Activated T-cell treated with anti-CD3 and anti-CD28 coated beads for 24 hours (primary cell): ENCODE measurements at places on chromosomes 3 and 15.

- no peak for DNase-seq
Observed at GRCh38 chr15:98241032-98241554, 280.6 kb downstream of the ARRDC4 start.

DNA sequence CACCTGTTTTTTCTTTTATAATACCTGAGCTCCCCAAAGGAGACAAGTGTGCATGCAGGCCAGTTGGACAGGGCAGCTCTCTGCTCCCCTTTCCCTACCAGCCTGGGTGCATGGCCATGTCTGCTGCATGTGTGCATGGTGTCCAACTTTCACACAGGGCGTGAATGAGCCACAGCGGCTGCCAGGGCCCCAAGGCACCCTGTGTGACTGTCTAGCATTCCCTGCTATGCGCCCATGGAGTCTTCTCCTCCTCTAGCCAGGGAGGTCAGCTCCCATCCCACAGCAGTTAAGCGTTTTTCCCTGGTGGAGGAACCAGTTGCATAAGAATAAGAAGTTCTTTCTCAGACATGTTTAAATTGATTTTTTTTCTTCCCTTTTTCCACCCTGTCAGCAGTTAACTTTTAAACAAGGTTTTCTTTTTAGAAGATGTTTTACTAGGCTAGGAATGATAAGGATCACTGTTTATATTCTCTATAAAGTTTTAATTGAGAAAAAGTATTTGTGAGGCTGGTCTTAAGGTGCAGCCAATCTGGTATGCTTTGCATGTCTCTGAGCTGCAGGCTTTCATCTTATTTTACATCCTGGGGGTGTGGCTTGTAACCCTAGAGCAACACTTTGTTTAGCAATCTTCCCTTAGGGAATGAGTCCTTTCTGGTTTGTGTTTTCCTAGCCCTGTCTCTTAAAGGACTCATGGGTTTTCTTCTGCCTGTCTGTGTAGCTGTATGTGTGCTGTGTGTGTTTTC, 20.5 kb upstream of the OR5H1 start:
- no peak for DNase-seq

DNA sequence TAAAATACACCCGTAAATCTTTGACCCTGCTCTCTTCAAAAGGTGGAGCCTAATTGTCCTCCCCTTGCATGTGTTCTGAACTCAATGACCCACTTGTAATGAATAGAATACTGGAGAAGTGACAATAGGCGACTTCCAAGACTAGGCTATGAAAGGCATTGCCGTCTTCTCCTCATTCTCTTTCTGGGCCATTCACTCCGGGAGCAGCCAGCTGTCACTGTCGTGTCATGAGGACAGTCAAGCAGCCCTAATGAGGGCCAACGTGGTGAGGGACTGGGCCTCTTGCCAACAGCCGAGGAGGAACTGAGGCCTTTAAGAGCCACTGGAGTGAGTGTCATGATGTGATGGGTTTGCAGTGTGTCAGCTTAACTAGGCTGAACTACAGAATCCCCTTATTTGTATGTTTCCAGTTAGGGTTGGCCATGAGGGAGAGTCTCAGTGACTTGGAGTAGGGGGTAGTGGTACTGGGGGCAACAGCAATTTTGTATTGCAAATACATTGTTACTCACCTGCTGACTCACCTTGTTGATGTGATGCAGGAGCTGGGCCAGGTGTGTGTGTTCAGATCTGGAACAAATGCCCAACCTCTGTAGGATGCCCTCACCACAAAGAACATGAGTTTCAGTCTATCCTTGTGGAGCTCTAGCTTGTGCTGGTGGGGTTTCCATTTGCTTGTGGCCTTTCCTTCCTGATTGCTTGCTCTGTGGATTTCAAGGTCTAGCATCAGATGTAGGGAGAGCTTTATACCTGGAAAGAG, 188.5 kb upstream of the PROK2 start:
- no peak for DNase-seq

- DNase-seq: no peak
Observed at GRCh38 chr15:64574301-64575017, 114.1 kb downstream of the ZNF609 start.

DNA sequence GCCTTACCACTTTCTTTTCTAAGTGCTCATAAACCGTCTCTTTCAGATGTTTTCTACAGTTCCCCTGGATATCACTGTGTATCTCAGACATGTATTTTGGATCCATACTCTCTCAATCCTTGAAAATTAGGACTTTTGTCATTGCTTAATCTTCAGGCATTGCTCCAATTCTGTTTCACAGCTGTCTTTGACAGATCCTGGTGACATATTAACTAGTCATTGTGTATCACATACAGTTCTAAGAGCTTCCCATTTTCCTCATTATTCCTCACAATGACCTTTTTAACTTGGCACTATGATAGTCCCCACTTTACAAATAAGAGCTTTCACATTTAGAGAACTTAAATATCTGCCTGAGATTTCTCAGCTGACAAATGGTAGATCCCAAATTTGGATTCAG, 151.7 kb downstream of the CLSTN2 start:
- no peak for DNase-seq
